Activated naive CD4-positive, alpha-beta T cell (primary cell): ENCODE measurements at places on chromosomes 3 and 15.

GRCh38 chr3:138197058-138197457 lies 10.0 kb downstream of the ARMC8 start:
- no peak for DNase-seq

GRCh38 chr3:197258168-197258755 lies 40.1 kb downstream of the DLG1 start:
- DNase-seq, result no peak

DNA sequence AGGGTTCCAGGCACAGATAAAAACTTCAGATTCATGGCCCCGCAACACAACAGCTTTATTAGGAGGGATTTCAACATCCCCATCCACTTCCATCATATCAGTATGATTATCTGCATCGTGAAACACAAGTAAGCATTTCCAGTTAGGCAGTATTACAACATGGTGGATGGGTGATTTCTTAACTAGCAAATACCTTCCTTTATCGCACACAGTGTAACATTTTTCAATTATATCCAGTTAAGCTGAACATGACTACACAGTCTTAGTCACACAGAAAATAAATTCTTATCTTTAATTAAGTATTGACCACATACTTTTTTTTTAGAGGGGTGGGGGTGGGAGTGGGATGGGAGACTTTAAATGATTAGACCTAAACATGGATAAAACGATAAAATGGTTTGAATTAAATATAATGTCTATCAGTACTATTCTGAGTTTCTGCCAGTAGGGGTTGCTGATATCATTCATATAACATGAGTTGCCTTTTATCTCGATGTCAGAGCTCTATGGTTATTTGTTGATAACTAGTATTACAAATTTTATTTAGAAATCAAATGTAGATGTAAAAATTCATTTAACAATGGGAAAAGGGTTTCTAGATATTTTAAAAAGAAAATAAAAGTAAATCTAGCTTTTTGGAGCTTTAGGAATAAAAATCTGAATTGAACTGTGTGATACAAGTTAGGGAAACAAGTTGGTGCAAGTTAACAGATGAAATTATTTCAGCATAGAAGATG lies 146.6 kb downstream of the TBL1XR1 start:
- no peak for DNase-seq

DNA sequence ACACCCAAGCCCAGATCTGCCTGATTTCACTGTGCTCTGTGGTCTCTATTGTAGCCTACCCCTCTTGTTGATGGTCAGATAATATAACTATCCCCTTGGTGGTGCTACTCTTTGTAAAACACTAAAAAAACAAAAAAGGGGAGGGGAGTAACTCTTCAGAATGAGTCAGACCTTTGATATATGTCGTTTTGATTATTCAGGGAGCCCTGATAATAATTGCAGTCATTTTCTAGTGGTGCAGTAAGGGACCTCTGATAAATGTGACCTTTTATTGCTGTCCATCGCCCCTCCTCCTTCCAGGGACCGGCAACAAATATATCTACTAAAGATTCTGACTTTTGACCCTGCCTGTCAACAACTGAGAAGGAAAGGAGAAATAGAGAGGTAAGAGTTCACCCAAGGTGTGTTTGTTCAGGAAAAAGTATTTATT lies 45.1 kb upstream of the MAGI1 start:
- no peak for DNase-seq

DNA sequence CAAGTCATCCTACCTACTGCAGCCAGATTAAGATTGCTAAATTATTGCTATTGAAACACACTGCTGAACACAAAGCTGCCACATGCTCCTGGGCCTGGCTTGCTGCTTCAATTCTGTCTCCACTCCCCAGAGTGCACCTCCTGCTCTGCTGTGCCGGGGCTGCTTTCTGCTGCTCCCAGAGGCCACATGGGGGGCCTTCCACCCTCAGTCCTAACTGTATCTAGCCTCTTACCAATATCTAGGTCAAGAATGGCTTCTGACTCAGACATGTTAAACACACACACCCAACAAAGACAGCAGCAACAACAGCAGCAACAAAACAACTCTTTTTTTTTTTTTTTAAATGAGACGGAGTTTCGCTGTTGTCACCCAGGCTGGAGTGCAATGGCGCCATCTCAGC lies 33.0 kb downstream of the MYZAP start:
- DNase-seq, result no peak

DNA sequence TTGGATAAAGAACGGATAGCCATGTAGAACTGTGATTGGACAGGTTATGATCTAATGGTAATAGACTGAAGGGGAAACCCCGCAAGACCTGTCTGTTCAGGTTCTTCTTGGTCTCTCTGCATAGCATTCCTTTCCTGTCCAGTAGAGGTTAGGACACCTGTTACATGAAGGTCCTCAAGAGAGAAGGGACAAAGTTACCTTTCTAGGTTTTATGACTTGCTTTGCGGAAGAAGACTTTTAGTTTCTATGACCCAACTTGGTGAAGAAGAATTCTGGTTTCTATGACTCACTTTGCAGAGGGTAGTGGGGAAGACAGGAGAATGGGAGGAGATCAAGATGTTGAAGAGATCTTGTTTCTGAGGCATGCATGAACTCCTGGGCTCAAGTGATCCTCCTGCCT lies 97.9 kb upstream of the C3orf80 start:
- DNase-seq, result no peak
